ENCODE measurements at places on chromosomes 6 and 20.

GRCh38 chr6:14440940-14441781 lies 323.6 kb downstream of the CD83 start:
- DNase-seq, result no peak

GRCh38 chr6:70651326-70651905 lies 16.3 kb upstream of the SMAP1 start:
- DNase-seq, result peak; percentile 72

GRCh38 chr6:14051355-14051754 lies 66.2 kb upstream of the CD83 start:
- DNase-seq, result no peak

- DNase-seq, result no peak
Measured at GRCh38 chr6:157732416-157733161, 90.5 kb upstream of the SNX9 start.

- DNase-seq, result no peak
Measured at GRCh38 chr20:61134296-61135030, 117.6 kb upstream of the CDH4 start.

DNA sequence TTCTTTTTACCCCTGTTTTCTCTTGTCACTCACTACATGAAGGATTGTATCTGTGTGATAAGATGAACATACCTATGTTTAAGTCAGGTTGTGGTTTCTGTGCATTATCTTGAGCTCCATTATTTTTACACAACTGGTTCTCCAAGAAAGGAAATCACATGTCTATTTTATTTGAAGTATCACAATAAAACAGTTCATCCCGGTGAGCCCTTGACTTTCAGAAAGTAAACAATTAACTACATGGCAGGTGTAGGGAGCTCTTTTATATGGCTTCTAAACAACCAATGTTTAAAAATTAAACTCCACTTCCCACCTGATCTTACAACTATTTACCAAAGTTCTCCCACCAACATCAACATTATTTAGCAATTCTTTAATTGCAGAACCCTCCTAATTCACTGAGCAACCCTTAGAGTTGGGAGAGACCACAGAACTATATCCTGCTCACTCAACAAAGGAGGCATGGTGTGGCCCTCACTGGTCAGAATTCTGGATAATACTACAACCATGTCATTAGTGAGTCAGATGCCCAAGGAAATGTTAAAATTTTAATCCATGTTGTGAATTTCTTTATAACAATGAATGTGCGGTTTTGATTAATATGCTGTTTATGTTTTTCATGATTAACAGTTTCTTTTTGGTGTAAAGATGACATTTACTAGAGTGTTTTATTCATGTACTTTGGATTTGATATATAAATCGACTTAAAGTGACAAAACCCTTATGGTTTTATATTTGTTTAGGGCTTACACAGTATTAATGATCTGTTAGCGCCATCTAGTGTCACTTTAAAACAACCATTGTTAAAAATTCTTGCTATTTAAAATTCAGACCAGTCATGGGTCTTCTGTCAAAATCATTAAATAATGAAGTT lies 50.0 kb upstream of the SCGN start:
- DNase-seq, result peak; percentile 28

DNA sequence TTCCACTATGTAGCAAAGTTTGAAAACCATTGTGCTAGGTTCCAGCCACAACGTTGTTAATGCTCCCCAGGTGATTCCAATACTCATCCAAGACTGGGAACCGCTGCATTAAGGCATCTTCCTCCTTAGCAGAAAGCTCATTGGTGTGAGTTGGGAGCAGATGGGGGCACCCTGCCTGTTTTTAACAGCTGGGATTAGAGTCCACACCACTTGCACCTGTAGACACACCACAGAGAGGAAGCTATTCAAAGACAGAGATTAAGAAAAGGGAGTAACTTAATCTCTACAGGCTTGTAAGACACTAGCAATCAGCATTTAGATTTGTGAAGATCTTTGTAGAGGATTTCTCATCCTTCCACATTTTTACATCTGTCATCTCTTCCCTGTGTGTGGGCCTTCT lies 333.9 kb upstream of the SOX4 start:
- no peak for DNase-seq

- DNase-seq, result no peak
Measured at GRCh38 chr6:36245572-36246061, 24.2 kb upstream of the PNPLA1 start.

- no peak for DNase-seq
Measured at GRCh38 chr20:51492167-51493092, 50.1 kb downstream of the NFATC2 start.

DNA sequence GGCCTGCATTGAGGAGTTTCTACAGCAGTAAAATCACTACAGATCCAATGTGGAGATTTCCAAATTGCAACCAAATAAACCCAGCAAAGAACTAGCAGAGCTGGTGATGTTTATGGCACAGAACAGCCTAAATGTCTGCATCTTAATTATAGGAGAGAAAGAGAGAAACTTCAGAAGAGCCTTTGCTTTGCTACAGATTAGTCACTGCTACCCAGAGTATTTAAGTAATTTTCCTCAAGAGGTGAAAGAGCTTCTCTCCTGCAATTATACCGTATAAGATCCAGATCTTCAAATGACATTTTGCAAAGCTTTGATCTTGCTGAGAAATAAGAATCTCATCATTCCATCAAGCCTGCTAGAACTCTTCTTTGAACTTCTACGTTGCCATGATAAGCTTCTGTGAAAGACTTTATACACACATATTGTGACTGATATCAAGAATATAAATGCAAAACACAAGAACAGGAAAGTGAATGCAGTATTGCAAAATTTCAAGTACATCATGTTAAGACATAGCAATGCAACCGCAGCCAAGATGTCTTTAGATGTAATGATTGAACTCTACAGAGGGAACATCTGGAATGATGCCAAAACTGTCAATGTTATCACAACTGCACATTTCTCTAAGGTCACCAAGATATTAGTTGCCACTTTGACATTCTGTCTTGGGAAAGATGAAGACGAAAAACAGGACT lies 48.0 kb downstream of the MKKS start:
- no peak for DNase-seq

GRCh38 chr6:80364149-80364548 lies 257.7 kb downstream of the BCKDHB start:
- DNase-seq, result no peak

DNA sequence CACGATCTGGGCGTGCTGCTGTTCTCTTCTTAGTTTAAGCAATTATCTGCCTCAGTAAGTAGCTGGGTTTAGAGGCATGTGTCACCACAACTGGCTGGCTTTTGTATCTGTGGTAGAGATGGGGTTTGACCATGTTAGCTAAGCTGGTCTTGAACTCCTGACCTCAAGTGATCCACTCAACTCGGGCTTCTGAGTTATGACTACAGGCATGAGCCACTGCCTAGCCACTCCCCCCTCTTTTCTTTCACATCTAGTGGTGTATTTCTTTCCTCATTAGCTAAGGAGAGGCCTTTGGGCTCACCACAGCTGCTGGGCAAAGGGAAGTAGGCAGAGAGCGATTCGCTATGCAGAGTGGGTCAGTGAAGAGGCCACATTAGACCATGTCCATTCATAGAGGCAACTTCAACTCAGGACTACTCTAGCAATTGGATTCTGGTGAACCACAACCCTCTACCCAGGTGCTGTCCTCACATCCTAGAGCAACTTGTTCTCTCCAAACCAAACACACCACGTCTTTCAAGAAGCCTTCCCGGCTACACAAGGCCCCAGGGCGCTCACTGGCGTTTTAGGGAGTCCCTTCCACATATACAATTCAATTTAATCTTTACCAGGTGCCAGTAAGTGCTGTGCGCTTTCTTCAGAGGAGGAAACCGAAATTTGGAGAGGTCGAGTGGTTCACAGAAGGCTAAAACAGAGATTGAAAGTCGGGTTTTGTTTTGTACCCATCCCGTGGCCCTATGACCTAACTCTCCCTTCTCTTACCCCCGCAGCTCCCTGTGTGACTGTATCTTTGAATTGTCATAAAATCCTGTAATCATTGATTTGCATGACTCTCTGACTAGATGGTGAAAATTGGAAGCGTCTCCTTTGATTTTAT lies 26.5 kb upstream of the GFOD1 start:
- DNase-seq, result no peak

DNA sequence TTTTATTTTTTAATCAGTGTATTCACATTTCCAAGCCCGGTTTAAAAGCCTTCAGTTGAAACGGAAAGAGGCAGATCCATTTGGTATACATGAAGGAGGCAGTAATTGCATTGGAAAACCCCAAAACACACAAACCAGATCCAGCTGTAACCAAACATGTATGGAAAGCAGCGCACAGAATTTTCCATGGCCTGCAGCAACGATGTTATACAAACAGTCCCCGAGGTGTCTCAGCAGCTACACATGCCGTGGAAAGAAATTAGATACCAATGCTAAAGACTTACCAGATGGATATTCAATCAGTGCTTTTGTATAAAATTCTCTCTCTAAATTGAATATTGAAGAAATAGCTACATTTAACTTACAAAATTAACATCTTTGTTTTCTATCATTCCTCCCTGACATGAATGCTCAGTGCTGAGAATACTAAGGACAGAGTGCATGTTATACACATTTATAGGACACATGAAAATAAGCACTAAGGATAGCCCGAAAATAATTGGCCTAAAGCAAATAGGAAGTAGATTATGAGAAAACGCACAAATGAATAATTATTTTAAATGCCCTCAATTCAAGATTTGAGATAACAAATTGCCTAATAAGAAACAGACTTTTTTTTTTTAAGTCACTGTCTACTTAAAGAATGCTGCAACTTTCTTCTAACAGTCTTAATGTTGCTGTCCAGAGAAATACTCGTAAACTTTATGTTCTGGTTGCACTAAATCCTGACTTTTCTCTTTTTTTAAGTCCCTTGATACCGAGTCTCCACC lies 713.1 kb downstream of the HDGFL1 start:
- DNase-seq, result no peak

DNA sequence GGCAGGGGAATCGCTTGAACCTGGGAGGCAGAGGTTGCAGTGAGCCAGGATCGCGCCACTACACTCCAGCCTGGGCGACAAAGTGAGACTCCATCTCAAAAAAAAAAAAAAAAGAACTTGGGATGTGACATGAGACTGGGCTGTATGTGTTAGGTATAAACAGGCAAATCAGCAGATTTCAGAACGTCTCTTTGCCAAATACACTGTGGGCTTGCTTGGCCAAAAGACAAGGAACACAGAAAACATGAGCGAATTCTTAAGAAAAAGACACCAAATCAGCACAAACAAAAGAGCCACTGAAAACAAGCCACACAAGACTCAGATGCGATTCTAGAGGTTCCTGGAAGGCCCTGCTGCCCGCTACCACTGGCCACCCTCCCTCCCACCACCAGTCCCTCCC lies 12.5 kb downstream of the ETV7 start:
- no peak for DNase-seq

- no peak for DNase-seq
Measured at GRCh38 chr6:110395221-110395620, 20.2 kb downstream of the DDO start.

Measured in CD4-positive, alpha-beta T cell treated with Interleukin-15 for 4 hours (primary cell).